Kidney capillary endothelial cell (primary cell): ENCODE measurements at places on chromosomes 12 and 14.

GRCh38 chr14:69818758-69819191 lies 21.7 kb upstream of the SLC10A1 start:
- peak; percentile 65 for DNase-seq

DNA sequence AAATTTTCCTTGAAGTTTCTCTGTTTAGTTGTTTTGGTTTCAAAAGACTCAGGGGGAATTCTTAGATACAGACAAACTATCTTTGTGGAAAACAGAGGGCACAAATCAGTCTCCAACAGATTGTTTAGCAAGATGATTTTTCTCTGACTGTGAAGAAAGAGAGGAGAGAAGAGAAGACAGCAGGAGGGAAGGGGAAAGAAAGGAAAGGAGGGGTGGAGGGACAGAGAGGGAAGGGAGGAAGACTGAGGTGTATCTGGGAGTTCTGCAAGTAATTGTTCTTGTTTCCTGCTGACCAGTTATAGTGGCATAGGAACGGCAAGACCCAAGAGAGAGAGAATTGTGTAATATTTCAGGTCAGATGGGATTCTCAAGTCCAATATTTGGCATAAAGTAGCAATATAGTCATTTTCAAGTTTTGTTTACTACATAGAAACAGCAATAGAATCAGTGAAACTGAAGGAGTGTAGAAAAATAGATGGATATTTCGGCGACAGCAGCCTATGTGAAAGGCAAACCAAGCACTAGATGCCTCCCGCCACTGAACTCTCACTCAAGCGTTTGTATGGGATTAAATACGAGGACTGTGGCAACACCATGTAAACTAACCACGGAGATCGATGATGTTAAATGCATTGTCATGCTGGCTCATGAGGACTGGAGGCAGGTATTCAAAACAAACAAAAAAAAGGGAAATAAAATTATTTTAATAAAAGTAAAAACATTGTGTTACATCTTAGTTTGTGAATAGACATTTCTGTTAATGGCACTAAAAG lies 342.5 kb downstream of the SLC16A7 start:
- DNase-seq = no peak

- peak; percentile 20 for DNase-seq
Observed at GRCh38 chr12:47361389-47362021, 281.7 kb upstream of the AMIGO2 start.

DNA sequence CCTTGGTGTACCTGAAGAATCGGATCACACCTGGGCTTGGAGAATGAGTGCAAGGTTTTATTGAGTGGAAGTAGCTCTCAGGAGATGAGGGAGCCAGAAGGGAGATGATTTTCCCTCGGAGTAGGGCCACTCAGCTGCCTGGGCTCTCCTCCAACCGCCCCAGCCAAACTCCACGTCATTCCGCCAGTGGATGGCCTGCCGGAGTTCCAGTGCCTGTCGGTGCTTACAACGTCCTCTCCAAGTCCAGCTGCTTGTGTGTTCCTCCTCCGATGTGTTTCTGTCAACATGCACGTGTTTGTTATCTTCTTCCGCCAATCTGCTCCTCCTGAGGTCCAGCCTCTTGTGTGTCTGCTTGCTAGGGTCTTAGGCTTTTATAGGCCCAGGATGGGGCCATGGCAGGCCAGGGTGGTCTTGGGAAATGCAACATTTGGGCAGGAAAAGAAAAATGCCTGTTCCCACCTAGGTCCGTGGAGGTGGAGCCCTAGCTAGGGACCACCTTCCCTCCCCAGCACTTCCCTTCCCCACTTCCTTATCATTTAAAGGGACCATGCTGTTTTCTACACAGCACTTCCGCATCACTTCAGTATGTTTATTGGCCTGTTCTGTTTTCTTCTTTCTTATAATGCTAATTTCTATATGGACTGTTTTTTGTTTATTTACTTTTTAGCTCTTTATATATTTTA lies 343.2 kb downstream of the PDZRN4 start:
- DNase-seq = no peak

- DNase-seq = no peak
Observed at GRCh38 chr12:1706632-1706980, 15.7 kb downstream of the ADIPOR2 start.

DNA sequence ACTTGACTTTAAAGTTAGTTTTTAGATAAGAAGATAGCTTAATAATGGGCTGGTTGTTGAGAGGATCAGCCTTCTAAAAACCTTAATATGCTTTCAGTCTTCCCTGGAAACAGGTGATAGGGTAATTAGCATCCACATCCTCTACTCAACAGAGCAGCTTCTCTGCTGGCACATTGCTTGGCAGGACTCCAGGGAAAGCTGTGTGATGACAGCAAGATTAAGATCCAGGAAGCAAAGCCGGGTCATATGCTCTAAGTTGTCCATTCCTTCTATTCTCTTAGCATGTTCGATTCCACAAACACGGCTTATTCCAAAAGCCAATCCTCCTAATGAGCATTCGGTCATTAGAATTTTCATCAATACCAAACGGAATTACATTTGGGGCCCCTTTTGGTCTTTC lies 87.0 kb downstream of the HMGA2 start:
- DNase-seq = no peak

DNA sequence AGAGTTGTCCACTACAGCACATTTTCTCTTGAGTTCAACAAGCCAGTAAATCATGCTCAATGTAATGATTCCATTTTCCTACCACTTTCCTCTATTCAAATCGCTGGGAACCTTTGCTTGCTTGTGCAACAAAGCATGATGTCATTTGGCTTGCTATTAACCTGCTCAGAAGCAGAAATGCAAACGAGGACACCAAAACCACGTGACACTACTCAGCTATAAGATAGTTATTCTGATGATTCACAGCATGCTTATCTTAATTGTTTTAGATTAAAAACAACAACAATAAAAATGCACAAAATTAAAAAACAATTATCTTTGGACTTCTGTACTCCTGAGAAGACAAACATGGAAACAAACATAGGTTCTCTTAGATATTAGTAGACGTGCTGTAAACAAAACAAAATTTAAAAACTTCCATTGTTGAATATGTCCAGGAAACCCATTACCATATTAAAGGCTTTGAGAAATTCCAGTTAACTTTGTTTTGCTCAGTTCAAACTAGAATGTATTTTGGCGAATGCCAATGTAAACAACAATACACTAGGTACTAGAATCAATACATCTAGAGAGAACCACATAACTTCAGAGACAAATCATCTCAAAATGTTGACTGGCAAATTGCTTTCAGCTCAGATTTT lies 77.5 kb upstream of the KRAS start:
- DNase-seq = no peak
